ENCODE measurements at places on chromosomes 6 and 20.
A peak's percentile ranks its signal among the peaks of the same experiment; 100 is the strongest.

DNA sequence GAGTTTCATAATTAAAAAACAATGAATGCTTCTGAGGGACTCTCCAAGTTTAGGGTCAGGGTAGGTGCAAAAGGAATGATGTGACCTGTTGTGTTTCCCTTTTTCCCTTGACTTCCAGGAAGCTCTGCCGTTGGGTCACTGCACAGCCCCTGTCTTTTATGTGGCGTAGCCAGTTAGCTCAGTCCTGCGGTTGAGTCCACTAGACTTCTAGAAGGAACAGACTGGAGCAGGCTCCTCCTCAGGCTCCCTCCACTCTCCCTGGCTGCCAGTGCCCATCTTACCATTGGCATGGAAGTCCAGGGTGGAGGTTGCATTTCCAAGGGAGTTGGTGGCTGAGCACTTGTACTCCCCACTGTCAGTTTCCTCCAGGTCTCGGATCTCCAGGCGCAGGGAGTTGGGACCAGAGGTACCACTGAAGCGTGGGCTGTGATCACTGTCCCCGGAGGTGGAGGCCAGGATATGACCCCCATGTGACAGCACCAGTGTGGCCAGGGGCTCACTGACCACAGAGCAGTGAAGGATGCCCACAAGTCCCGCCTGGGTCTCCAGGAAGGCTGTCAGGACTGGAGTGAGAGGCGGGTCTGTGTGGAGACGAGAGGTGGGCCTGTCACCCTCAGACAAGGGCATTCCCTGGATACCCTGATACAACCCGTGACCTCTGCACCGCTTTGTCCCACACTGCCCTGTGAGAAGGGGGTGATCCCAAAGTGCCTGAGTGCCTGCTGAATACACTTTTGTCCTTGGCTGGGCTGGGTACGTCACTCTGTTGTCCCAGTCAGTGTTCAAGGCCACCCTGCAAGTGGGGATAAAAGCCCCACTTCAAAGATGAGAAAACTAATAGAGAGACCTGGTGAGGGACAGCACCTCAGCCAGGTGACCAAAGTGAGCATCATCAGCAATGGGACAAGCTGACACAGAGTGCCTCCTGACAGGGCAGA lies 11.1 kb downstream of the SIGLEC1 start:
- DNase-seq, result no peak

DNA sequence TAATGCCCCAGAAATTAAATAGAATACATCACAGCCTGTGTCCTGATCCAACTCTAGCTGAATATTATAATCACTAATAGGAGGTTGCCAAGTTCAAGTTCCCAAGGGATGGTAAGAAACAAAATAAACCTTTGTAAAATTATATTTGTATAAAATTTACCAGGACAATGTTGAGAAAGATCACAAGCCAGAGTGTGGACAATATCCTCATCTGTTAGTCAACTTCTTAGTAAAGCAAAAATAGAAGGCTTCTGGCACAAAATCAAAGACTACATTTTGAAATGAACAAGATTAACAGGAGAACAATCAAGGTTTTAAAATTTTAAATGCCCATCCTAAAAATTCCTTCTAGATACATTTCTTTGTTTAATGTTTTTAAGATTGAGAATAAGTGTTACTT lies 290.4 kb upstream of the HSF2 start:
- DNase-seq, result no peak

- no peak for DNase-seq
These were observed 62.0 kb upstream of the SNAP91 start for GRCh38 chr6:83770910-83771309.

GRCh38 chr20:297098-297924 lies at the start of gene ZCCHC3:
ZCCHC3 (plus strand) TSS chr20:297570; CDS start chr20:297587, 17 bp downstream.
- DNase-seq, result peak; percentile 89

GRCh38 chr6:110101885-110102284 lies 77.6 kb downstream of the WASF1 start:
- DNase-seq, result no peak

GRCh38 chr6:148780918-148781436 lies 34.1 kb downstream of the UST start:
- peak; percentile 49 for DNase-seq

GRCh38 chr6:74100719-74101287 lies 404.8 kb downstream of the CD109 start:
- no peak for DNase-seq

- no peak for DNase-seq
These were observed 60.6 kb upstream of the CCN6 start for GRCh38 chr6:111993342-111993741.

GRCh38 chr6:66865771-66866170 lies 1158.7 kb upstream of the EYS start:
- DNase-seq, result no peak

DNA sequence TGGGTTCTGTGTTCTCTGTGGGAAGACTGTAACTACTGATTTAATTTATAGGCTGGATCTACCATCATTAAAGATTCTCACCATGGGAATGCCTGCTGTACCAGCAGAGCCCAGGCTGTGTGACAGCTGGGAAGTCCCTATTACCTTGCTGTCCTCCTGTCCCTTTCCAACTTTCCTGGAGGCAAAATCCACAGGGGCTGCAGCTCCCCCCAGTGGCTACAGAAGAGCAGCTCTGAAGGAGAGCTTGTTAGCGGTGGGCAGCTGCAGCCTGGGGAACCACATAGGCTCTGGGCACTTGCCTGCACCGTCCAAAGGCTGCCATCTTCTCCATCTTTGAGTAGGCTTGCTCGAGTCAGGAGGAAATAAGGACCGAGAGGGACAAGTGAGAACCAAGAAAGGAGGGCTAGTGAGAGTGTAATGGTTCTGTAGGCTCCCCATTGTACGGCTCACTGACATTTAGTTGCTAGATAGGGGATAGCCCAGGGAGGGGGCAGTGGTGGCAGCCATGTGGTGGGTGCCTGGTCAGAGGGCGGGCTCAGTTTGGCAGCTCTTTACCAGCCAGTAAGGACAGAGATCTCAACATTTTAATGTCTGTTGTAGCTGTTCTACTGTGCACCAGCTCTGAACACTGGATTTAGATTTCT lies 155.1 kb upstream of the MLIP start:
- DNase-seq, result peak; percentile 46

GRCh38 chr20:13817342-13817741 lies 32.5 kb downstream of the NDUFAF5 start:
- no peak for DNase-seq

- no peak for DNase-seq
These were observed 38.6 kb downstream of the ZHX3 start for GRCh38 chr20:41278936-41279335.

DNA sequence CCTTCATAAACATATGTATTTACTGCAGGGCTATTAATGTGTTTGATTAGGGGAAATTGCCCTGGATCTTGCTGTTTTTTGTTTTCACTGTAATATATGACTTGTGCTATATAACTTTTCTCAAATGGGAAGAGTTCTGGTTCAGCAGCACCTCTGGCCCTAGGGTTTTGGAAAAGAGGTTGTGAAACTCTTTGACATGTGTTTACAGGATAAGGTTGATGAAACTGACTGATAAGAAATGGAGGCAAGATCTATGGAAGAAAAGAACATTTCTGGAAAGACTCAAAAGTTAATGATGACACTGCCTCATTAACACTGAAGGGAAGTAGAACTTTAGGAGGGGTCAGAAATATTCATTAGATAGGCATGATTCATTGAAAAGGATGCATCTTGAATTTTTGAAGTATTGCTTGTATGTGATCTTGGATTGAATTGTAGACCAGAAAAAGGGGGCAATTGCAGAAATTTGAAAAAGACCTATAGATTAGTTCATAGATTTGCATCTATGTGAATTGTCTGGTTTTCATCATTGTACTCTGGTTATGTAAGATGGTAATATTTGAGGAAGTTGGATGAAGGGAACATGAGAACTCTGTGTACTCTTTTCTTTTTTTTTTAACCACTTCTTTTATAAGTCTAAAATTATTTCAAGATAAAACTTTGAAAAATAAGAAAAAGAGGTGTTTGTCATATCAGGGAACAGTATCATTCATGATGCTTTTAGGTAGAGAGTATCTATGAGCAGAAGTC lies 54.0 kb downstream of the UTRN start:
- DNase-seq, result no peak

- DNase-seq, result peak; percentile 60
These were observed 778 bp upstream of the LOC128125822 start for GRCh38 chr6:63571361-63572043.

- no peak for DNase-seq
These were observed 42.9 kb downstream of the ATXN1 start for GRCh38 chr6:16718356-16718755.

DNA sequence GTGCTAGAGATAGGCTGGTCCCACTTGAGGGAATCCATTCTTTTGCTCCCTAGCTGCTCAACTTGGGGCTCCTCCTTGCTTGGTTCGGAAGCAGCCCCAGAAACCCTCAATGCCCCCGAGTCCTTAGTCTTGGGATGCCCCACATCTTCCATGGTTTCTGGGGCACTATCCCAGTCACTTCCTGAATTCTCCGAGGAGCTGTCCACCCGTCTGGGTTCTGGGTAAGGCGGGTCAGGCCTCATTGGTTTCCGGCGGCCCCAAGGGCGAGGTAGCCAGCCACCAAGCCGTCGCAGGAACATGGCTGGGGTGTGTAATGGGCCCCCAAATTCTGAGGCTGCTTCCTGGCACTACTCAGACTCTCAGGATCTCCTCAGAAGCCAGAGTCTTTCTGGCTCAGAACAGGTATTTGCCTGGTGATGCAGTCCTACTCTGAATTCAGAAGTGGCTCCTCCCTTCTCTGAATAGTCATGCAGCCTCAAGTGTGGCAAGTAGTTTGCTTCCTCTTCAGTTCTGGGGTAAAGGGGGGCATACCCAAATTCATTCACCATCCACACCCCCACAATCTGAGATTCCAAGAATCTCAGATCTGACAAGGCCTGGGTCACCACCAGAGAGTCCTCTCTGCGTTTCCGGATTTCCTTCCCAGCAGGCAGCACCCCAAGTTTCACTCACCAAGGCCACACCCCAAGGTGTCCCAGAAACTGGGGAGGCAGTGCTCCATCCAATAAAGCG lies 763 bp downstream of the C6orf47 start:
- peak; percentile 58 for DNase-seq

DNA sequence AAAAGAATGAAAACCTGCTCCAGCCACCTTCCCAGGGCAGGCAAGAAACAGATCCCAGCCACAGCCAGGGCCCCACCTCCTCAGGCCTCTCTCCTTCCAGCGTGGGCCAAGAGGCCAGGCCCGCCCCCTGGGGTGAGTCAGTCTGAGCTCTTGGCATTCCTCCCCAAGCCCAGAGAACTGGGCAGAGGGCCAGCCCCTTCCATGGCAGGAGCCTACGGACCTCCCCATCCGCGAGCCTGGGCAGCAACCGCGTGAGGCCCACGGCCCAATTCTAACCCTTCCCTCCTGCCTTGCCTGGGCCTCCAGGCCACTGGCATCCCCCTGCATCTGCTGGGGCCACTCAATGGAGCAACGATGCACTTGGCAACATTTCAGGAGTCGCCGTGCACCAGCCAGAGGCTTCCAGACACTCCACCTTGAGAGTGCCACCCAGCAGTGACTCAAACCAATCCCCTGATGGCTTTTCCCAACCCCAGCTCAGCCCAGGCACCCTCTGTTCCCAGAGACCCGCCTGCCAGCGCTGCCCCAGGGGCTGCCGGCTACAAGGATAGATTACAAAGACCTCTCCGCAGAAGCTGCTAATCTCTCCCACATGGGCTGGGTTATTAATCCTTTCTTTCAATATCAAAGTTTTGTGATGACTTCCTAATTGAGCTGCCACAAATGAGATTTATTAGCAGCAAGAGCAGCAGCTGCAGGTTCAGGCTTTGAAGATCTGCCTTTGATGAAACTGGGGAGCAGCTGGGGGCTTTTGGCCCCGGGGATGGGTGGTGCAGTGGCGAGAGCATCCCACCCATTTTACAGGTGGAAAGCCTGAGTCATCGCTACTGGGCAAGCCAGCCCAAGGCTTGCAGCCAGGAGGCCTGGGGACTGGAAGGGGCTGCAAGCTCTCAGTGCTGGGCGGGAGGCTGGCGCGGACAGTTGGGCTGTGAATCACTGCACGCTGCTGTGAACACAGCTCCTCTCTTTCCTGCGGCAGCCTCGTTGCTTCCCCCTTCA lies 85.7 kb downstream of the NFATC2 start:
- peak; percentile 47 for DNase-seq

DNA sequence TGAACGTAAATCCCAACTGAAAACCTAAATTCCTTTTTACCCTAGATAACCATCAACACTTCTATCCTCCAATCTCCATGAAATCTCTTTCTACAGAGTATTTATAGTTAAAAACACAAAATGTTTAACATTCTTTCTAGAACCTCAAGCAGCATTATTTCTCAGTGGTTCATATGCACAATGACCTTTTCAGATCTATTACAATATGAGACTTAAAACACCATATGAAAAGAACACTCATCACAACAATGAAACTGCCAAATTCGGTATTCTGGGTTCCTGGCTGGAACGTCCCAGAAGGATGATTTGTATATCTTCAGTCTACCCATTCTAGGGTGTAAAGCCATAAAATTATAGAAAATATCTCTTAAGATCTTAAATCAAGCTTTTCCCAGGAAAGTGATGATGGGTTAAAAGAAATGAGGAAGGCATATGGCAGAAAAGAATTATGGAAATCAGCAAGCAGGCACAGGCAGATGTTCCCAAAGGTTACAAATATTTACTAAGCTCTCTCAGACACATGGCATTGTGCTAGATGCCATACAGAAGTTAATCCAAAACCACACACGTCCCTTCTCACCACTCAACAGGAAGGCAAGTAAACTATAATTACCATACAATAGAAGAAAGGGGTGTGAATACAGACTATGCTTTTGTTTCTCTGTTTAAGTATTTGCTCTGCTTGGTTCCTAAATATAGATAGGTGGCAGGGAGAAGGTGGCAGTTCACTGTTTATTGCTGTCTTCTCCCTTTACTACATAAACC lies 118.0 kb downstream of the CHD6 start:
- DNase-seq, result no peak

- DNase-seq, result peak; percentile 49
These were observed 27.4 kb upstream of the IGF2R start for GRCh38 chr6:159941286-159942113.

GRCh38 chr6:158472447-158472846 lies 87.4 kb upstream of the TMEM181 start:
- DNase-seq, result no peak

GRCh38 chr6:34386316-34387137 lies 5.9 kb downstream of the NUDT3 start:
- DNase-seq, result no peak

- no peak for DNase-seq
These were observed 411 bp downstream of the DSN1 start for GRCh38 chr20:36773107-36773596.

- DNase-seq, result no peak
These were observed 21.8 kb upstream of the GMPR start for GRCh38 chr6:16216501-16217155.

DNA sequence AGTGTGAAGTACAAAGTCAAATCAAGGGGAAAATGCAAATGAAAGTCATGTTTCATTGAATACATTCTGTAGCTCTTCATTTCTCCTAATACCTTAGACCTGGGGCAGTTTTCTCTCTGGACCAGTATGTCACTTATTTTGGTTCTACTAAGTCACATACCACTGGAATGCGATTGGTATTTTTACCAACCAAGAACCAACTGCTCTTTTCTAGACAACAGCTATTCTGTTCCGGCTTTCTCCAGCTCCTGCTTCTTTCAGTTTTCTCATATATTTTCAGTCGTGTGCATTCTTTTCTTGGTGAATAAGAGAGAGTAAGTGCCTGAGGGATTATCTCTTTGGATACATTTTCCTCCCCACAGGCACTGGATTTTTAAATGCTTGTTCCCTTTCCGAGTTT lies 39.2 kb upstream of the SPACA1 start:
- DNase-seq, result no peak

- no peak for DNase-seq
These were observed 97.8 kb upstream of the CARMIL1 start for GRCh38 chr6:25181350-25181724.

All from activated CD4-positive, alpha-beta memory T cell treated with anti-CD3 and anti-CD28 coated beads for 36 hours (primary cell).